ENCODE measurements at places on chromosomes 12 and 14. TPM values are rescaled to one million over a fixed set of nuclear protein-coding genes. Genes with fewer than 3 reads are reported as not detected.

Gene ALDH2
- total RNA-seq = 47.1 TPM

Gene HOXC10
- not detected for total RNA-seq

Gene LRP10
- total RNA-seq = 101 TPM

Gene KCNMB4
- 1.9 TPM for total RNA-seq

Gene NOXRED1
- 0.29 TPM for total RNA-seq

Gene PLEKHG7
- not detected for total RNA-seq

Gene HRK
- not detected for total RNA-seq

Gene IL22
- total RNA-seq = not detected

Gene DDHD1
- 23.4 TPM for total RNA-seq

Gene IRAK3
- 16.1 TPM for total RNA-seq

Gene GUCY2C
- total RNA-seq = not detected

Gene PZP
- total RNA-seq = 0.93 TPM

Gene CCDC184
- total RNA-seq = 0.36 TPM

Gene PLD4
- total RNA-seq = under 0.01 TPM

Gene SIRT4
- total RNA-seq = 0.50 TPM

Gene KRT74
- not detected for total RNA-seq

Gene FAR2
- total RNA-seq = 60.5 TPM

Data from thoracic aorta endothelial cell (primary cell).